ENCODE measurements at places on chromosomes 5 and 9. TPM values are rescaled to one million over a fixed set of nuclear protein-coding genes. Genes with fewer than 3 reads are reported as not detected.

GRCh38 chr9:5288591-5288990, 15.9 kb downstream of the RLN2 start:
- H3K4me1 ChIP-seq: no peaks in the 10 kb centered on the region
- H3K4me3 ChIP-seq: no peak overlapping the region
- H3K36me3 ChIP-seq: no peaks in the 10 kb centered on the region
- DNase-seq: no peak

DNA sequence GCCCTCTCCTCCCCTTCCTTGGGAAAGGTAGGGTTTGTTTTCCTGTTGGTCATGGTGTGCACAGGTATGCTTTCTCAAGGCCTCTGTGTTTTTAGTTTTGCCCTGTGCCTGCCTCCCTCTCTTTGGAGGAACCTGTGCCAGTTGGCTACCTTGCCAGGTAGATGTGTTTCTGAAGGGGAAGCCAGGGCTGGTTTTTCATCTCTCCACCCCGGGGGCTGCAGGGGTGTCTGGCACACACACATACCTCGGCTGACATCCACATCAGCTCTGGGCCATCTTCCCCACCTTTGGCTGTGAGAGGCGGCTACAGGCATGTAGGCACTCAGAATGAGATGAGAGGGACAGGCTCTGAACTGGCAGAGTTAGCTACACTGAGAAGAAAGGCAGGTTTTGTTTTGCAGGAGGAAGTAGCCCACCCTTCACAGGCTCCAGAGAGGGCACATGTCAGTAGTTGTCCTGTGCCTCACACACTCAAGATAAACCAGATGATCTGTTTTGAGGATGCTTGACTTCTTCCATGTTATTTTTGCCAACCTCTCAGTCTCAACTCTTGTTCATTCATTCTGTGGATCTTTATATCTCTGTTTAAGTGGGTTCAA, 9.7 kb downstream of the RGMB start:
- DNase-seq: no peak
- H3K27ac ChIP-seq: no peak overlapping the region
- no peak overlapping the region for H3K4me3 ChIP-seq
- H3K27me3 ChIP-seq: no peaks in the 10 kb centered on the region

GRCh38 chr5:98454407-98454806, 319.1 kb upstream of the RGMB start:
- H3K4me3 ChIP-seq: no peak overlapping the region
- DNase-seq: no peak
- H3K27ac ChIP-seq: no peak overlapping the region
- no peaks in the 10 kb centered on the region for H3K36me3 ChIP-seq
- H3K4me1 ChIP-seq: no peaks in the 10 kb centered on the region

GRCh38 chr9:86557063-86557766, 203.0 kb upstream of the TUT7 start:
- no peaks in the 10 kb centered on the region for H3K36me3 ChIP-seq
- H3K27me3 ChIP-seq: no peaks in the 10 kb centered on the region
- no peak overlapping the region for H3K4me3 ChIP-seq
- H3K4me1 ChIP-seq: no peaks in the 10 kb centered on the region

GRCh38 chr5:112895682-112896081, 26.3 kb downstream of the REEP5 start:
- H3K27ac ChIP-seq: peak overlapping the region; percentile 9
- no peaks in the 10 kb centered on the region for H3K36me3 ChIP-seq
- H3K27me3 ChIP-seq: no peaks in the 10 kb centered on the region
- no peak for DNase-seq
- no peak overlapping the region for H3K4me3 ChIP-seq

DNA sequence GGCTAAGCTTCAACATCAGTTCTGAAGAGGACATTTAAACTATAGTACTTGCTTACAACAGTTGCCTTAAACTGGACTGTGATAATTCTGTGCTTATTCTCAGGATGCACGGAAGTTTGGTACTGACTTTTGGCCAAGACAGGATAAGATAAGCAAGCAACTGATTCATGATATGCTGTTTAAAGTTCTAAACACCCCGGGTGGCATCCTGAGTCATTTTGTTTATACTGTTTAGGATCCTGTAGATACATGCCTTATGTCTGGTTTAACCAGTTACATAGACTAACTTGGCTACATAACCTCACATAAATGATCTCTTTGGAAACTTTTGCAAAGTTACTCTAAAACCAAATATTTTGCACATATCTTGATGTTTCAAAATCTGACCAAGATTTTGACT, 95.9 kb downstream of the CDH9 start:
- no peak overlapping the region for H3K4me3 ChIP-seq
- H3K27ac ChIP-seq: no peak overlapping the region
- no peaks in the 10 kb centered on the region for H3K27me3 ChIP-seq

DNA sequence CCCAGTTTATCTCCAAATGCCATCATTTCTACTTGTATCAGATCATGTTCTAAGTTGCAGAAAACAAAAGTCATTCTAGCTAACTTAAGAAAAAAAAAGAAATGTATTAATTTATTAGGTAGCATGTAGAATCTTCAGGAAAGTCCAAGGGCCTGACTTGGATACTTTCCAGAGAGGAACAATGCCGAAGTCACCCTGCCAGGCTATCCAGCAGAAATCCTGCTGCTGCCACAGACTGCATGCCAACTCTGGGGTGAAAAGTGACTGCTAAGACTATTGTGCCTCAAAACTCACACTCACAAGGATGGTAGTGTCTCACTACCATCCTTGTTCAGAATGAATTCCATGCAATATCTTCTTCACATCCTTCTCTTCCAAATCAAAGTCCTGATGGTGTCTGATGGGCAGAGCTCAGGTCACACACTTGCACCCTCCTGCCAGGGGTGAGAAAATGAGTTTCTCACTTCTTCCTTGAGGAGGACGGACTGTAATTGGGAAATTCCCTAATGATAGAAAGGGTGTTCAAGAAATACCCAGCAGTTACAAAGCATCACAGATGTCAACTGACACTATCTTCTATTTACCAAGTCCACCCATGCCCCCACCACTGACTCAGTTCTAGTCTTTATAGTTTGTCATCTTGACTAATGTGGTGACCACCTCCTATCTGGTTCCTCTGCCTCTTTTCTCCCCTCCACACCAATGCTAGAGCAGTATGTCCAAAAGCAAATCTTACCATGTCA, 279.4 kb downstream of the CWC27 start:
- H3K27me3 ChIP-seq: no peaks in the 10 kb centered on the region
- H3K27ac ChIP-seq: no peak overlapping the region
- no peak for DNase-seq
- H3K4me1 ChIP-seq: no peaks in the 10 kb centered on the region

- no peaks in the 10 kb centered on the region for H3K36me3 ChIP-seq
- no peak overlapping the region for H3K4me3 ChIP-seq
- H3K4me1 ChIP-seq: no peaks in the 10 kb centered on the region
- no peaks in the 10 kb centered on the region for H3K27me3 ChIP-seq
- peak; percentile 59 for DNase-seq
Observed at GRCh38 chr9:124197177-124198095, 60.3 kb upstream of the NEK6 start.

GRCh38 chr9:281741-282645, 67.3 kb downstream of the DOCK8 start:
- no peaks in the 10 kb centered on the region for H3K27me3 ChIP-seq
- no peak for DNase-seq
- H3K4me3 ChIP-seq: no peak overlapping the region
- H3K36me3 ChIP-seq: no peaks in the 10 kb centered on the region
- H3K4me1 ChIP-seq: no peaks in the 10 kb centered on the region

MARCHF11 gene
- total RNA-seq: not detected

C1QTNF2 gene
- total RNA-seq: 1.9 TPM

STPG3 gene
- not detected for total RNA-seq

TNFSF15 gene
- 10.7 TPM for total RNA-seq

SH3TC2 gene
- 0.66 TPM for total RNA-seq
